ENCODE measurements at places on chromosomes 4 and X. TPM values are rescaled to one million over a fixed set of nuclear protein-coding genes. Genes with fewer than 3 reads are reported as not detected.

Gene KLHL13
- 3.6 TPM for total RNA-seq

Gene DCLK2
- 1.4 TPM for total RNA-seq

Gene PAGE2
- total RNA-seq = not detected

- DNase-seq = no peak
These were observed 17.4 kb downstream of the ARHGAP24 start for GRCh38 chr4:85492336-85492735.

DNA sequence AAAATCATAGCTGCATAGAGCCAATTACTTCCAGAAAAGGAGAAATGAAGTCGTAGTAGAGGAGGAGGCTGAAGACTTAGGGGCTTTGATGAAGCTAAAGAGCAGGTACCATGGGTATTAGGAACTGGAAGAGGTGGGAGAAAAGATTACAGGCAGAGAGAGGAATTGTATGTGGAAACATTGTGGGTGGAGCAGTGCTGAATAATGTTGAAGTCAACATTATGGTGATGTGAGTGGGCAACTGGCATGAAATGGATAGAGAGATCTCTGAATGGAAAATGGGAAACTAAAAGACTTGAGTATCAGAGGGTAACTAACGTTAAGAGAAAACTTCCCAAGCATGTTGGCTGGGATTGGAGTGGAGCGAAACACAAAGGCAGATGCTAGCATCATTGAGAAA lies 92.5 kb downstream of the AREG start:
- no peak for DNase-seq

GRCh38 chr4:168509786-168510185 lies 12.9 kb downstream of the PALLD start:
- no peak for DNase-seq

- peak; percentile 20 for DNase-seq
These were observed 30.0 kb downstream of the BBS12 start for GRCh38 chr4:122762520-122762919.

GRCh38 chr4:176841711-176842112 lies 49.0 kb upstream of the VEGFC start:
- DNase-seq = no peak

DNA sequence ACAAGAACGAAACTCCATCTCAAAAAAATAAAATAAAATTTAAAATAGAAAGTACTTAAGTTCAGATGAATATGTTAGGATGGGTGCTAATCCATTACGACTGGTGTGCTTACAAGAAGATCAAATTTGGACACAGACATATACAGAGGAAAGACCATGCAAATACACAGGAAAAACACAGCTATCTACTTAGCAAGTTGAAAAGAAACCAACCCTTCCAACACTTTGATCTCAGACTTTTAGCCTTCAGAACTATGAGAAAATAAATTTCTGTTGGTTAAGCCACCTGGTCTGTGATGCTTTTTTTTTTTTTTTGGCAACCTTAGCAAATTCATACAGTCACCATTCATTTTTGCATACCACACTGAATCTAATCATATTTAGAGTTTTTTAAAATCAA lies 116.5 kb downstream of the CENPC start:
- DNase-seq = no peak

DNA sequence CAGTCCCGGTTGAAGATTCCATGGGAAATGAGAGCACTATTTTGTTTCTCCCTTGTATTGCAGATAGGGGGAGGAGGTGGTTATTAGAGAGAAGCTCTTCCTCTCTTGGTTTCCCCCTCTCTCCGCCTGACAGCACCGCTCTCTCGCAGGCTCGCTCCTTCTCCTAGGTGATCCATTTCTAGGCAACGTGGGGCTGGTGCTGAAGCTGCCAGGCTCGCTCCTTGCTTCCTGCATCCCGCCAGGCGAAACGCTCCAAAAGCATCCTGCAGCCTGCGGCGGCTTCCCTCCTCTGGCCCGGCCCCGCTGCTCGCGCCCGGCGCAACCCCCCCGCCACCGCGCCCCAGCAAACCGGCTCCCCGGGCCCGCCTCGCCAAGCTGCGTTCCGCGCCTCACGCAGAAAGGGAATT lies at the start of gene GRID2:
Gene GRID2 (plus strand): TSS at position 346 of the 407 bp plus-strand sequence.
- no peak for DNase-seq

DNA sequence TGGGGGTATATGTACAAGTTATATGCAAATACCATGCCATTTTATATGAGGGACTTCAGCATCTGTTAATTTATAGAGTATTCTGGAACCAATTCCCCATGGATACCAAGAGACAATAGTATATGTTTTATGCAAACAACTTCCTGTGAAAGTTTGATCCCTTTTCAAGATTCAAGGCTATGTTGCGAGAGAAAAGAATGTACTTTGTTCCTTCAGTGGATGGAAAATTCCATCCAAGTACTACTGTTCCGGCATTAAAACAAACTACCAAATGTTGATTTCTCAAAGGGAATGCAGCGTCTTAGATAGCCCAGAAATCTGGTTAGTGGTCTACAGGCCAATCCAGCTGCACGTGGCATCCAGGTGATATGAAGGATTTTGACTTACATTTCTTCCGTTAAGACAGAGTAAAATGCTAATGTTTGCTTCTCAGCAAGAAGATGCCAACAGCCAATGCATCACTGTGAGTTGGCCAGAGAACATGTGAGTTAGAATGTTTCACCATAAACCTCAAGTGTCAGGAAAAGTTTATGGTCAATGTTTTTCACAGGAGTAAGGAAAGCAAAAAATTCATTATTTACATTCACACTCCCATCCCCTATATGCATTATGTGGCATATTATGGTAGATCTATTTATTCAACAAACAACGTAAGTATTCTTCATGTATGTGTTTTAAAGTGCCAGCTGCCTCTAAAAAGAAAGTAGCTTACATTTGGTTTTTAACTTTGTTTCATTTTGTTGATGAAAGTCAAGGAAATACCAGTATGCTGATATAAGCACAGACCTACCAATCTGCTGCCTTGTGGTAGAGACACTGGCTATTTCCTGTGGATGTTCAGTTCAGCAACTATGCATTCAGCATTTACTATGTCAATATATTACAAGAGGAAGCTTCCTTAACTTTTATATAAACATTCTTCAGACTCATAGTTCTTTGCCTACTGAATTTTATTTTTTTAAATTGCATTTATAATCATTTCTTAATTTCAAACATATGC lies 44.4 kb downstream of the METTL14 start:
- DNase-seq = peak; percentile 26

- no peak for DNase-seq
These were observed 35.2 kb upstream of the ARMCX4 start for GRCh38 chrX:101450085-101450484.

- DNase-seq = no peak
These were observed 518.9 kb downstream of the MID1IP1 start for GRCh38 chrX:39320165-39320564.

DNA sequence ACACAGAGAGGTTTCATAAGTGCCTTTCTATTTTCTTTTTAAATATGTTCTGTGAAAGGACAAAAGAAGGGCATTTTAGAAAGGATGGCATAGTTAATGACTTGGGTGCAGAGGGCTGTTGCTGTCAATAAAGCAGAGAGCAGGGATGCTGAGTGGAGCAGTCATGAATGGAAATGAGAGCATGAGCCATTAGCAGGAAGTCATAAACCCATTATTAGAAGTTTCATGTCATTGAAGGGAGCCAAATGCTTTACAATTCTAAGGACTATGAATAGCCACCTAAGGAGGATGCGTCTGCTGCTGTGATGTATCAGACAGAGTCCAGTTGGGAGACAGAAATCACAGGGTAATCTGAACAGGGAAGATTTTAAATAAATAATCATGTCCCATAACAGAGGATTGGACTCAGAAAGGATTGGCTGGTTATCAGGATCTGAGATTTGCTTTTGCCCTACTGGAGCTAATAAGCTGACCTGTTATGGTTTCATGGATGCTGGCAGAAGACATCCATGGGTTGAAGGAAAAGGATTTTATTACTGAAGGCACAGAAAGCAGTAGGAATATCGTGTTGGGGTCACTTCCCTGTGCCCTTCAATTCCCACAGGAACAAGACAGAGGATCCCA lies 47.5 kb upstream of the WDR19 start:
- no peak for DNase-seq

- peak; percentile 93 for DNase-seq
These were observed 75.1 kb upstream of the USP9X start for GRCh38 chrX:41009850-41010846.

DNA sequence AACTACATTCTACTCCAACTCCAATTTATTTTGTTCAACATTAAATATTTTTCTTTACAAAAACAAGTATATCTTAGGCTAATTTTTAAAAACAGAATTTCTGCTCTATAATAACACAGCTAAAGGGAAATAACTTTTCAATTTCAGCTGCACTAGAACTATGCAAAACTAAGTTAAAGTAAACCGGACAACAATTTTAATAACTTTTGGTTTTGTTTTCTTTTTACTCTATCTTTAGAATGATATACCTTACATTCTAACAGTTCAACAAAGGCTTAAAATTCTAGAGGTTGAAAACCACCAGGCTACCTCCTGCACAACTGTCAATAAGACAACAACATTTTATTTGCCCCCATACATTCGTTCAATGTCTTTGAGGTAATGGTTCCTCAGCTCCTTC lies 18.7 kb upstream of the KCNE5 start:
- no peak for DNase-seq

DNA sequence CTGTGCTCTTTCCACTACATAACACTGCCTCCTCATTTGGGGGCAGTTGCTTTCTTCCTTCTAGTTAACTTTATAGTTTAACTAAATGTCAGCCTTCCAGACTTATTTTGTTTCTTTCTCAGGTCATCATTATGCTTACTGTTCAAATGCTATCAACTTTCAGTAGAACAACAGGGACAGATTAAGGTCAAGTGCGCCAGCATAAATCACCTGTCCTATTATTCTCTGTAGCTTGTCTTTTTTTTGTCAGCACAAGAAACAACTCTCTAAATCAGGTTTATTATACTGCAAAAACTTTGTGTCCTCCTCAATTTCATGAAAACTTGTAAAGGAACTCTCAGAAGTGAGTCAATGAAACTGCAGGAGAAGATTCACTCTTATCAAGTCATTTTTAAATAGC lies 19.6 kb downstream of the SPANXA2 start:
- no peak for DNase-seq

DNA sequence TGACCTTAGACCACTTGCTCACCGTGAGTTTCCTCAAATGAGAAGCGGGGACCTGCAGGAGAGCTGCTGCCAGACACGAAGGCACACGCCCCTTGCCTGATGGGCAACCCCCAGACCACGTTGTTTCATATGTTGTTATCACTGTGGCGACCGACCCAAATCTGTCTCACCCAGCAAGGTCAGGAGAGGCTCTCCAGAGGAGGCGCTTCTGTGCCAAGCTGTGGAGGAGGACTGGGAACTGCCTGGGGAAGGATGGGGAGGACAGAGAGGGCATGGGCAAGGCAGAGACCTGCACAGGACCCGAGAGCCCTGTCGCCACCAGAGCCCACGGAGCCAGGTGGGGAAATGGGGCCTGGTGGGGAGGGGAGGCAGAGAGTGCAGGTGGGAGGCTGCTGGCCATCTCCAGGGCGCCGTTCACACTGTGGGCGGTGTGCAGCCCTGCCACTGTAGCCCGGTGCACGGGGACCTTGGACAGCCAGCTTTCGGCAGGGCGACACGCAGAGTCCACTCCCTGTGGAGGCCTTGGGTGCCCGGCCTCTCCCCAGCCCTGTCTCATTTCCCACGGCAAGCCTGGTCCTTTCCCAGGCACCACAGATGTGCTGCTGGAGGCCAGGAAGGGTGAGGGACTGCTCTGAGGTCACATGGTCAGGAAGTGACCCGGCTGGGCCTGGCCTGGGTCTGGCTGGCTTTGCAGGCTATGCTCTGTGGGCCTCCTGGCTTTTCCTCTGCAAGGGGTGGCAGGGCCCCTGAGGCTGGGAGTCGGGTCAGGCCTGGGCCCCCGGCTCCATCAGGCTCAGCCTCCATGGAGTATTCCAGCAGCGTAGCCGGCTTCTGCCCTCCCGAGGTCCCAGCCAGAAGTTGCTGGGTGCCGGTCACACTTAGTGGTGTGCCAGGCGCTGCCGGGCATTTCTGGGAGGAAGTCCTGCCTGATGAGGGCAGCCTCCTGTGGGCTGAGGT lies 3.2 kb downstream of the HTRA3 start:
- DNase-seq = no peak

- peak; percentile 48 for DNase-seq
These were observed 85.9 kb downstream of the RNF150 start for GRCh38 chr4:141047228-141047884.

- DNase-seq = peak; percentile 94
These were observed at the start of gene FAT1 for GRCh38 chr4:186723292-186724057. Gene FAT1 (minus strand): TSS chr4:186723856. CDS start chr4:186709827, 14,029 bp downstream.

DNA sequence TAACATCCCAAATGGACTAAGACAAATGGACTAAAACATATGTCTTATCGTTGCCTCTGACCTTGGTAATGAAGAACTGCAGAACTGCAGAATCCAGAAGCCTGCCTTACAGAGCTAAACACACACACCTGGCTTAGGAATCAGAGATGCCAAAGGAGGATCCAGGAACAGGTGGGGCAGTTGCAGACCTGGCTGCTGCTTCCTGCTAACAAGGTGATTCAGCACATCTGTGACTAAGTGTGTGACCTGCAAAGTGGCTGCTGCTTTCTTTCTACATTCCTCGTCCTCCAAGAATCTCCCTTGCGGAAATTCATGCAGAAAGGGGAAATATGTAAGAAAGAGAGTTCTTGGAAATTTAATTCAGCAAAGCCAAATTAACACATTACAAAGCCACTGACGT lies 96.8 kb upstream of the NLGN4X start:
- no peak for DNase-seq

GRCh38 chrX:37685381-37686359 lies at the start of gene XK:
Gene XK (plus strand): TSS chrX:37685791. CDS start chrX:37685962, 171 bp downstream.
- DNase-seq = peak; percentile 82

DNA sequence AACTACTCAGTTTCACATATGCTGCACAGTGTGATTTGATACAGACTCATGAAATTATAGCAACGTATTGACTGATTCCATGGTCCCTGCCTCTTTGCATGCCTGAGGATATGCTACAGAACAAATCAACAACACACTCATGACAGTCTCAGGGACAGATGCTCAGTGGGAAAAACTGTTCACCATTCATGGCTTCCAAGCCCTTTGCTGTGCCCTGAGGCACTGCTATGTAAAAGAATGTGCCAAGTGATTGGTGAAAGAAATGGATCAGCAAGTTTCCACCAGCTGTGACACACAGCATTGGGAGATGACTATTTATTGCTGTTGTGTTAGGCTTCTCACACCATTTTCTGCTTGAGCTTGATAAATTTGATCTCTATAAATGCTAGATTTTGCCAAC lies 825.6 kb upstream of the INTU start:
- no peak for DNase-seq

GRCh38 chr4:104519588-104519987 lies 24.9 kb upstream of the CXXC4 start:
- DNase-seq = no peak
